ENCODE measurements at places on chromosomes 1 and 21.
A peak's percentile ranks its signal among the peaks of the same experiment; 100 is the strongest.

DNA sequence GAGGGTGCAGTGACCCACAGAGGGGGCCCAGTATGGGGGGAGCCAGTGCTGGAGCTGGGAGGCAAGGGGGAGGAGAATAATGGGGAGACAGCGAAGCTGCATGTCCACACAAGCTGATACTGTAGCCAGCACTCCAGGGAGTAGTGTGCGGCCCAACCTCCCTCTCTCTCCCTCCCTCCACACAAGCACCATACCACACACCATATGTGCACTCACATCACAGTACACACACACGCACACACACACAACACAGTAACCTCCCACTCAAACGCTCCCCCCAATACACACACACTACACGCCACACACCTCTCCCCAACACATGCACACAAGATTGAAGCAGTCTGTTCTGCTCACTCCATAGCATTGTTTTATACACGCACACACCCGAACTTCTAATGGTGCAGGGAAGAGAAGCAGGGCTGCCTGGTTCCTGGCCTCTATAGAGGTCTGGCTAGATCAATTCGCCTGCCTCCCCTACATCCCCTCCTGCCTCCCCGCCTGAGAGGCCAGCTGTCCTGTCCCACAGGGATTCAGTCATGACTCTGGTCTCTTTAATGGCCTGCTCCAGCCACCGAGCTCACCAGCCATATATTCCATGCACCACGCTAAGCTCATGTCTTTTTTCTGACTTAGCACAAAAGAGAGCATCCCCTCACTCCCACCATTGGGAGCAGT is 3.8 kb downstream of the NCDN start:
- no peak for DNase-seq

- no peak for DNase-seq
Measured at GRCh38 chr1:83023212-83023611, 975.7 kb downstream of the TTLL7 start.

GRCh38 chr1:232432313-232432712 is 197.6 kb downstream of the SIPA1L2 start:
- DNase-seq: peak; percentile 19

- DNase-seq: no peak
Measured at GRCh38 chr1:47194311-47194710, 4.5 kb upstream of the PDZK1IP1 start.

- no peak for DNase-seq
Measured at GRCh38 chr1:61266738-61267137, 184.4 kb downstream of the NFIA start.

- no peak for DNase-seq
Measured at GRCh38 chr1:201013991-201014815, 9.3 kb downstream of the KIF21B start.

GRCh38 chr21:41018431-41018830 is 149.5 kb upstream of the BACE2 start:
- DNase-seq: no peak

GRCh38 chr1:223248001-223248769 is 105.1 kb upstream of the TLR5 start:
- peak; percentile 74 for DNase-seq

GRCh38 chr1:12525311-12526181 is 92.5 kb downstream of the DHRS3 start:
- no peak for DNase-seq

DNA sequence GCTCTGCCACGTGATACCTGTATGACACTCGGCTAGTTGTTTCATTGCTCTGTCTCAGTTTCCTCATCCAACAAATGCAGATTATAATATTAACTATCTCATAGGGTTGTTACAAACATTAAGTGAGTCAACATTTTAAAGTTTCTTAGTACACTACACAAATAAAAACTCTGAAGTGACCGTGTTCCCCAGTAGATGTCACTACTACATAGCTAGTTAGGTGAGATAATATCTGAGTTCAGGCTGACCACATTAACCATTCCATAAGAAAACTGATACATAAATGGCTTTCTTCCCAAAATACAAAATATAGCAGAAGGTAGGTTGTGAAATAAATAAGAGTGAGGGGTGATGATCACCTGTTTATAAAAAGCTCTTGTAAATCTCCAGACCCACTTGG is 214.1 kb downstream of the NUF2 start:
- no peak for DNase-seq

DNA sequence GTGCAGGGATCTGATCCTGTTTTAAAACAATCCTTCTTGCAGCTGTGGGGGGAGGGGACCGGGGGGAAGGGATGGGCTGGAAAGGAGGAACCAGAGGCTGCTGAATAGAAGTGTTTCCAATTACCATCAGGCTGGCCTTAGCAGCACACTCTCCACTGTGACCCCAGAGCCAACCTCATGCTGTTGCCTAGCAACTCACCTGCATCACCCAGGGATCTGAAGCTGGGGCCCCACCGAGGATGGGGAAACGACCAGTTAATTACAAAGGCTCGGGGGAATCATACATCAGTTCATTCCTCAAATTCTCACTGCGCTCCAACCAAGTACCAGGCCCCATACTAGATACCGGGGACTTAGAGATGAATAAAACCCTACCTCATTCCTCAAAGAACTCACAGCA is 11.9 kb upstream of the GPX7 start:
- DNase-seq: no peak

- no peak for DNase-seq
Measured at GRCh38 chr21:45059121-45059520, 15.3 kb upstream of the ADARB1 start.

DNA sequence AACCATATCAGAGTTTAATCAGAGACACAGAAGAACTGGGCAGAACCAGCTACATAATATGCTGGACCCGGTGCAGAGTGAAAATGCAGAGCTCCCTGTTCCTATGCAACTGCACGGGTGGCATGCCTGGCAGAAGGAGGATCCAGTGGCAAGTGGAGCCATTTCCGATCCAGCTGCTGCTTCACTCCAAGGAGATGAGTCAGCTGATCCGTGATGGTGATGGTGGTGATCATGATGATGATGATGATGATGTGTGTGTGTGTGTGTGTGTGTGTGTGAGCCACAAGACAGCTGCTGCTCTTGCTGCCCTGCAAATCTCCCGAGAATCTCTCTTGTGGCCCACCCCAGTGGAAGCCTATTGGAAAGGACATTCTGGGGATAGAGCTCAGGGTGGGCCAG is 133.0 kb downstream of the URB2 start:
- no peak for DNase-seq

DNA sequence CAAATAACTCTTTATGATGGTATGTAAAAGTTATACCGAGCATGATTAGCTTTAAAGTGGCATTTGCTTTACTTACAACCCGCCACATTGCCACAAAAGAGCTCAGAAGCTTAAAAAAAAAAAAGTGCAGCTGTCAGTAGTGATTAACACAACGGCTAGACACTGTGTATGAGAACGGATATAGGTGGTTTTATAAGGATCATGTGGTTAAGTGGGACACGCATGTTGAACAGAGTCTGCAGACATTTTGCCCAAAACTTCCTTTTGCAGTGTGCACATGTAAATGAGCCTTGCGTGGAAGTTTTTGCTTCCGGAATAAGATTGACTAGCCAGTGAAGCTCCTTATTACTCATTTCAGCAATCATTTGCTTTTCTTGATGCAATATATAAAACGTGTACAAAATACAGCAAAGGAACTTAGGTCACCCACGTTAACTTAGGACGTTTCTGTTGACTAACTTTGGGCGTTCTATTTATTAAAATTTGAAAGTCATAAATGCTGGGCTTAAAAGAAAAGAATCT is 58.7 kb upstream of the RGS1 start:
- DNase-seq: no peak

Measured in NCI-H345 (cell line).